ENCODE measurements at places on chromosomes 16 and 17.

GRCh38 chr16:1614456-1615102, 2.4 kb downstream of the CRAMP1 start:
- DNase-seq, result no peak

- no peak for DNase-seq
Measured at GRCh38 chr16:8632675-8633182, 11.2 kb downstream of the METTL22 start.

DNA sequence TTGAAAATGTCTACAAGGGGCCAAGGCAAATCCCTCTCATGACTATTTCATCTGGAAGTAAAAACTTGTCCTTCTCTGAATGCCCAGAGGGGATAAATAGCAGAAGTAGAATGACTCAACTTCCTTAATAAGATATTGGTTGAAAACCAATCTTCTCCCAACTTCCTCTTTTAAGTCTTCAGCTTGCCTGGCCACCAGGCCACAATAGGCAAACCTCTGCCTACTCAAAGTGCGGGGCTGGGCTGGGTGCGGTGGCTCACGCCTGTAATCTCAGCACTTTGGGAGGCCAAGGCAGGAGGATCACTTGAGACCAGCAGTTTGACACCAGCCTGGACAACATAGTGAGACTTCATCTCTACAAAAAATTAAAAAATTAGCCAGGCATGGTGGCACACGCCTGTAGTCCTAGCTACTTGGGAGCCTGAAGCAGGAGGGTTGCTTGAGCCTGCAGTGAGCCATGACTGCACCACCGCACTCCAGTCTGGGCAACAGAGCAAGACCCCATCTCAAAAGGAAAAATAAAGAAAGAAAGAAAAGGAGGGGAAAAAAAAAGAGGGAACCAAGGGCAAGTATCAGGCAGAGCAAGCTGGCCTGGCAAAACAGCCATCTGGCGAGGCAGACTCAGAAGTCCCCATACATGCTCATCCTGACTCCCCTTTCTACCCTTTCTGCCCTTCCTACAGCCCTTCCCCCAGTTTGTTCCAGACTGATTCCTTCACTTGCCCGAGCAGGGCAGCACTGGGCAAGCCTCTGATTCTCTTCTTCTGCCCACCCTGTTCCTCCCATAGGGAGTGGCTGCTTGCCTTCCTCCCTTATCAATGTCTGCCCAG, 20.6 kb downstream of the MAP3K14 start:
- no peak for DNase-seq

DNA sequence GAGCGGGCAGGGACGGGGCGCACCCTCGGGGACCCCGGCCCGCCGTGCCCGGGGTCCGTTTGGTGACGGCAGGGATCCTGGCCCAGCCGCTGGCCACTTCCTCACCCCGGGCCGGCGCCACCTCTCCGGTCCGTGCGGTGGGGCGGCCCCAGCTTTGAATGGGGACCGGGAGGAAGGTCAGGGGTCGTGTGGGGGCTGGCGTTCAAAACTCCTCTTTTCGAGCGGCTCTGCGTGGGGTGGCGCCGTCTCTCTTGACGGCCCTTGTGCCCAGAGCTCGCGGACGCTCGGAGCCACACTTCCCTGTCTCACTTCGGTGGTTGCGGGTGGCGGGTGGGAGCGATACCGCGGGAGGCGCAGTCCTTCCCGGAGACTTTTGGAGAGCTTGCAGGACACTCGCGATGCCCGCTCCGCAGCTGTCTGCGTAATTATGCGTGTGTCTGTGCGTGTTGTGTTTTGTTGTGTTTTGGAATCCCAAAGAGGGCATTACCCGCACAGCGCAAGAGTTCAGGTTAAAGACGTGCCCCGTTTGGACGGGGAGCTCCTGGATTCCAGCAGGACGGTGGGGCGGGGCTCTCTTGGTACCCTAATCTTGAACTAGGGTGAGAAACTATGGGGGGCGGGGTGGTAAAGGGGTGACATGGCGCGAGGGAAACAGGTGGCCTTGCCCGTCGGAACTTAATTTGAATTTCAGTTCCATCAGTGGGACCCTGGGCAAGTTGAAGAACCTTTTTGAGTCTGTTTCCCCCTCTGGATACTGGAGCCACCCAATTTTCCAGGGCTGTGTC, 637 bp downstream of the PLCG2 start:
- DNase-seq, result no peak

GRCh38 chr16:67949645-67950044, 5.7 kb upstream of the LCAT start:
- DNase-seq, result no peak

GRCh38 chr17:77844681-77845080, 113.8 kb upstream of the TNRC6C start:
- no peak for DNase-seq

DNA sequence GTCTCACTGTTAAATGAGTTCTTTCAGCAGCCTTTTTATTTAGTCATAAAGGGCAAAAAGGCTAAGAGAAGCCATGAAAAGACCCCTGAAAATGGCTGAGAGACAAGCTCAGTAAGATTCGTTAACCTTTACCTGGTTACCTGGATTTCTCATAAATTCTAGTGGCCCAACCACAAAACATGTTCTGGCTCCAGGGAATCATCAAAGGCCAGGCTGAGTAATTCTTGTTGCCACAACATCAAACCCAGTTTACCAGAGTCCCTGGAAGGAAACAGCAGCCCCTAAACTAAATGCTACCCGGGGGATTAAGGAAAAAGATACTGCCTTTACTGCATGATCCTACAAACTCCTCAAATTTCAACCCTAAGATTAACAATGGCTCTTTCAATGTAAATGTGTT, 15.8 kb downstream of the CYTH1 start:
- DNase-seq, result no peak

GRCh38 chr17:33526717-33527116, 233.6 kb upstream of the ASIC2 start:
- no peak for DNase-seq

DNA sequence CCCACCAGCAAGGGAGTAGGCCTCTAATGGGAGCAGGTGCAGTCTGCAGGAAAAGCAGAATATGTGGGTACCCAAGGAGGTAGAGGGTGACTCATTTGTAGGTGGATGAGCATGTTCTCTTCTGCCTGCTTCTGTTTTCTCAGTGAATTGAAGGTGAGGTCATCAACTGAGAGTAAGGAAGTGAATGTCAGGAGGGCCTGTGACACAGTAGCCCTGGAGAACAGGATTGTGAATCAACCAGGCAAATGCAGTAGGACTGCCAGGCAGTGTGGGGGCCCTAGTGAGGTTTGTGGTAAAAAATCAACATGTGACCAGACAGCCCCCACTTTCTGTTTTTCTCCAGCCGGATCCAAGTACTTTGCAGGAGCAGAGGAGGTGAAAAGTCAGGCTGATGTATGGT, 150.5 kb upstream of the SOX9 start:
- DNase-seq, result no peak

- DNase-seq, result no peak
Measured at GRCh38 chr16:79379095-79379494, 221.4 kb downstream of the MAF start.

DNA sequence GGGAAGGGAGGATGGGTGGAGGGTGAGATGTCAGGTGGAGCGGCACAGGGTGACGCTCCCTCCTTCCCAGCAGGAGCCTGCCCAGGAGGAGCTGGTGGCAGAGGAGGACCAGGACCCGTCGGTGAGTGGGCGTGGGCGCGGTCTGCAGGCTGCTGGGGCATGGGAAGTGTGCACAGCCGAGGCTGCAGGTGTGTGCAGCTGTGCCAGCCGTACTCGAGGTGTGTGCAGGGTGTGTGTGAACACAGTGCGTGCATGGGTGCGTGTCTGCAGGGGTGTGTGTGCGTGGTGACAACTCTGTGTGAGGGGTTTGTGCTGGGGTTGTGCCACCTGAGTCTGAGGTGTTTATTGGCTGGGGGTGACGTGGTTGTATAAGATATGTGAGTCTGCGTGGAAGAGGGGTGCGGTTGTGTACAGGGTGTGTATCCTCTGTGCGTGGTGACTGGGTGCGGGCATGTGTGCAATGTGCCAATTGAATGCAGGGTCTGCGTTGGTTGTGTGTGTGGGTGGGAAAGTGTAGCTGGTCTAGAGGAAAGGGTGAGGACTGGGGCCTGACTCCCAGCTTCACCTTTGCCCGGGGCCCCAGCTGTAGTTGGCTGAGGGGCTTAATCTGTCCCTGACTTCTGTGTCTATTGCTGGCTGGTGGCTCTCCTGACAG, 670 bp downstream of the TNFSF12 start:
- no peak for DNase-seq

- no peak for DNase-seq
Measured at GRCh38 chr16:84616515-84616914, 1.4 kb downstream of the COTL1 start.

- no peak for DNase-seq
Measured at GRCh38 chr17:50046179-50046578, 9.7 kb upstream of the ITGA3 start.

- no peak for DNase-seq
Measured at GRCh38 chr17:74601944-74602572, 10.0 kb upstream of the CD300LD start.

- DNase-seq, result no peak
Measured at GRCh38 chr17:65535777-65536572, 25.5 kb downstream of the AXIN2 start.

DNA sequence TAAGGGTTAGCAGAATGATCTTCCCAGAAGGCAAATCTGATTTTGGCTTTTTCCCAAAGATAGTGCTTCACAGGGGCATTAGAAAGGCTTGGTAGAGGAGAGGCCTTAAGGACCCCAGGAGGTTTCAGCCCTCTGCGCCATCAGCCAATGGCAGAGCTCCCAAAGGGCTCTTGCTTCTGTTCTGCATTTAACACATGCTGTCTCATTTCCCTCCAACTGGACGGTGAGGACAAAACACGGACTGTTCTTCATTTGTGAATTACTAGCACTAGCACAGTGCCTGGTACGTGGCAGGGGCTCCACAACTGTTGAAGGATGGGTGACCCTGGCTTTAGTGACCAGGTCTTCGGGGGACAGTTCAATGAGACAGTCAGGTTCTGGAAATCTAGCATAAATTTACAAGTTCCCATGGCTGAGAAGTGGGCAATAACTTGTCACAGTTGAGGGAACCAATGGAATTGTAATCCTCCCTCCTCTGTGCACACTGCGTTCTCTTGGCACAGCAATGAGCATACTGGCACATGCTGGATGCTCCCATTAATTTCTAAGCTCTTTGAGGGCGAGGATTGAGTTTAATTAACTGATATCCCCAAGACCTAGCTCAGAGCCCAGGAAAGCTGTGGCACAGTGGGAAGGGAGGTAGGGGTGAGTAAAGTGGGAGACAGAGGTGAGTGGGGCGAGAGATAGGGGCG, 45.4 kb downstream of the COG7 start:
- no peak for DNase-seq

- no peak for DNase-seq
Measured at GRCh38 chr16:49698931-49699840, 156.7 kb downstream of the ZNF423 start.

- no peak for DNase-seq
Measured at GRCh38 chr17:64024215-64024654, 3.8 kb upstream of the ICAM2 start.

GRCh38 chr17:37179893-37180292, 195.9 kb upstream of the C17orf78 start:
- peak; percentile 31 for DNase-seq
